GM23338 (cell line): ENCODE measurements at places on chromosomes 7 and 10.

- no peak overlapping the region for H3K27ac ChIP-seq
- no peaks in the 10 kb centered on the region for H3K36me3 ChIP-seq
- H3K4me1 ChIP-seq: no peaks in the 10 kb centered on the region
- H3K4me3 ChIP-seq: no peak overlapping the region
- no peak for DNase-seq
- H3K27me3 ChIP-seq: no peaks in the 10 kb centered on the region
Measured at GRCh38 chr7:104045183-104045582, 55.7 kb upstream of the RELN start.

DNA sequence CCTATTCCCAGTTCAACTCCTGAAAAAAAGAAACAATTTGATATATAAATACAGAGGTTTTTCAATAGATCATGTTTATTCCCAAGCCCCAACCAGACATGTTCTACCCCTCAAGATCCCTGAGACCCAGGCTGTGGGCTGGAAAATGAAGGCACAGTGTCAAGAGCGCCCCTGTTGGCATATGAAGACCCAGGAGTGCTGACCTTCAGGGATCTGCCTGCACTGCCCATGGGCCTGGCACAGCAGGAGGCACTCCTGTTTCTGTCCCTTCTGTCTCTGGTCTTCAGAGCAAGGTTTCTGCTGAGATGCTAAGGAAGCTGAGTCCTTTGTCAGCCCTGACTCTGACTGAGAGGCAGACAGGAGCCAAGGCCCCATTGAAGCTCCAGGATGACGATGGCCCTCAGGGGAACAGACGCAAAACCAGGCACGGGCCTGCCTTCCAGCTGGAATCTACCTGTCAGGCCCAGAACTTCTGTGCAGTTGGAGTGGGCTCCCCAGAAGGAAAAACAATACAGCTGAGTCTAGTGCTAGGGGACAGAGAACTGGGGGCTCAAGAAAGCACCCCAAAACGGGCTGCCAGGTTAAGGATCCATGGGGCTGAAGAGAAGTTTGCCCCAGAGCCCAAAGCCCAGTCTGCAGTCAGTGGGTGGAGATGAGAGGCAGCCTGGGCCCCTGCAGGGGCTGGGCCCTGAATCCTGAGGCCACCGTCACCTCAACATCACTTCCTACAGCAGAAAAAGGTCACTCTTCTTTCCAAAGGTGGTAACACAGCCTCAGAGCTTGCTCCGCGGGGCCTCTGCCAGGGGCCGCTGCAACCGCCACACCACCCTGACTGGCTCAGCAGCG is 6.7 kb upstream of the AIFM2 start:
- H3K27me3 ChIP-seq: peaks cover under 1% of the 10 kb centered on the region; the same call in 1 of the 2 replicates
- H3K27ac ChIP-seq: no peak overlapping the region
- H3K4me1 ChIP-seq: 0 out of 2 replicates have a peak, but pooled peaks cover under 1% of the 10 kb centered on the region
- DNase-seq: peak; percentile 33

DNA sequence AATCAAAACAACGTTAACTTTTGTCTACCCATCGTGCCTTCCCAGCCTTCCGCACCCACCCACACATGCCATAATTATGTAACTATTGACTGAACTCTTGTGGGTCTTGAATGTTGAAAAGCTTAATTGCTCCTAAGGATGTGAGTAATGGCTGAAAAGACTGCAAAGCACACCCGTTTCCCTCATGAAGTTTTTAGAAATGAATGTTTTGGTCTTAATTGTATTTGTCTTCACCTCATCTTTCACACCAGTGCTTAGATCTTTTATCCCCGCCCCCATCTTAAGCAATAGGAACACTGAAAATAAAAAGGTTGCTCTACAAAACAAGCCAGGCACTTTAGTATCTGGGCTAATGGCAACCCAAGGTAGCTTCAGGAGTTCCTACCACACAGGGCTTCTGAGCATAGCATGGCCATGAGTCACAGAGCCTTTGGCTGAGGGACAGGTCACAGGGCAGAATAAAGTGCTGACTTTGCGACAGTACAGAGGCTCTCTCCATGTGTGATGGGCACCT is 690.5 kb downstream of the PARD3 start:
- no peaks in the 10 kb centered on the region for H3K36me3 ChIP-seq
- H3K27me3 ChIP-seq: no peaks in the 10 kb centered on the region
- no peaks in the 10 kb centered on the region for H3K4me1 ChIP-seq
- H3K27ac ChIP-seq: no peak overlapping the region
- no peak for DNase-seq

DNA sequence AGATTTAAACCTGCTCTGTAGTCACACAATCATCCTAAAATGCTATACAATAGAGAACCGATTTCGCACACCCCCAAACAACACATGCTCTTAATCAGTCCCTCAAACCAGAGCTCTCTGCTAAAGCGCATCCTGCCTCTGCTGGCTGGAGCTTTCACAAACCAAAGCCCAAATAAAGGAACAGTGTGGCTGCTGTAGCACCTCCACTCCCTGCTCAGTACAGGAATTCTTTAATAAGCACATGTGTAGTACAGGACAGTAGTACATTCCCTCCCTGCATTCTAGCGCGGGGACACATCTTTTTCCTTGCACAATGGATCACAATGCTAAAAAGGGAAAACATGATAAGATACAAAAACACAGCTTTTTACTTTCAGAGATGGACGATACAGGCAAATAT is 684.6 kb downstream of the MAGI2 start:
- H3K4me3 ChIP-seq: peak overlapping the region; percentile 77
- H3K27me3 ChIP-seq: no peaks in the 10 kb centered on the region
- DNase-seq: peak; percentile 59
- H3K27ac ChIP-seq: no peak overlapping the region
- H3K36me3 ChIP-seq: no peaks in the 10 kb centered on the region

- no peaks in the 10 kb centered on the region for H3K4me1 ChIP-seq
- DNase-seq: no peak
- H3K27ac ChIP-seq: no peak overlapping the region
- H3K4me3 ChIP-seq: no peak overlapping the region
- no peaks in the 10 kb centered on the region for H3K27me3 ChIP-seq
- H3K36me3 ChIP-seq: peaks cover 16% of the 10 kb centered on the region; the same call in 1 of the 2 replicates
Measured at GRCh38 chr10:22539579-22540298, 174.6 kb downstream of the PIP4K2A start.

GRCh38 chr7:5450549-5451327 is 27.1 kb upstream of the TNRC18 start:
- H3K4me1 ChIP-seq: peaks cover 19% of the 10 kb centered on the region; the same call in 1 of the 2 replicates
- H3K4me3 ChIP-seq: no peak overlapping the region
- no peak overlapping the region for H3K27ac ChIP-seq
- DNase-seq: peak; percentile 83
- H3K36me3 ChIP-seq: no peaks in the 10 kb centered on the region
- no peaks in the 10 kb centered on the region for H3K27me3 ChIP-seq

GRCh38 chr7:111954474-111955381 is 251.5 kb downstream of the DOCK4 start:
- H3K4me3 ChIP-seq: no peak overlapping the region
- DNase-seq: no peak
- no peaks in the 10 kb centered on the region for H3K36me3 ChIP-seq
- H3K4me1 ChIP-seq: peaks cover 14% of the 10 kb centered on the region
- H3K27me3 ChIP-seq: no peaks in the 10 kb centered on the region

DNA sequence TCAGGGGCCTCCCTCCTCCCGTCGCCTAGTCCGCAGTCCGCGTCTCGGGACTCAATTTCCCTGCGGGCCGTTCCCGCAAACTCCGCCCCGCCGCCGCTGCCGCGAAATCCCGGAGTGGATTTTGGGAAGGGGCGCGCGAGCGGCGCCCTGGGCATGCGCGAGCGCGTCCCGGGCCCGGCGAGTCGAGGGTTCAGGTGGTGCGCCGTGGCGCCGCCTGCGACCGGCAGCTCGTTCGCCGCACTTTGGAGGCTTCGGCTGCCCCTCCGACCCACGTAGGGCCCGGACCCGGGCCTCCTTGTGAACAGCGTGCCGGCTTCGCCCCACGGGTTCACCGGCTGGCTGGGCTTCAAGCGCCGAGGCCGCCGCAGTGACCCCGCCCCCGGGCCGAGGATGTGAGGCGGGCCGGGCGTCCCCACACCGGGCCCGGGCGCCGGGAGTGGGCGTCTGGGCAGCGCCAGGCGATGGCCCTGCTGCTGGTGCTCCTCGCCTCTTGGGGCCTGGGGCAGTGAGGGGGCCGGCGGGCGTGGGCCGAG is at the start of gene PLEKHA8:
PLEKHA8 (plus strand) TSS at position 197 of the 533 bp plus-strand sequence. CDS start 351 bp downstream, outside the sequence.
- H3K36me3 ChIP-seq: no peaks in the 10 kb centered on the region
- H3K4me1 ChIP-seq: peaks cover 34% of the 10 kb centered on the region
- peak; percentile 94 for DNase-seq
- peak within 1 kb of the TSS; percentile 57 for H3K4me3 ChIP-seq
- H3K27me3 ChIP-seq: no peaks in the 10 kb centered on the region
